Neural cell (in vitro differentiated cells): ENCODE measurements at places on chromosomes 5 and 9. TPM values are rescaled to one million over a fixed set of nuclear protein-coding genes. Genes with fewer than 3 reads are reported as not detected.

ACTBL2 gene
- polyA plus RNA-seq = not detected in 2 replicates

CCT5 gene
- 389 and 455 TPM in 2 replicates for polyA plus RNA-seq

QSOX2 gene
- polyA plus RNA-seq = 20.7 and 25.1 TPM in 2 replicates

RPS23 gene
- 2,306 and 2,396 TPM in 2 replicates for polyA plus RNA-seq

DDX4 gene
- polyA plus RNA-seq = 0.43 and 0.54 TPM in 2 replicates
